ENCODE measurements at places on chromosomes 13 and 19.

DNA sequence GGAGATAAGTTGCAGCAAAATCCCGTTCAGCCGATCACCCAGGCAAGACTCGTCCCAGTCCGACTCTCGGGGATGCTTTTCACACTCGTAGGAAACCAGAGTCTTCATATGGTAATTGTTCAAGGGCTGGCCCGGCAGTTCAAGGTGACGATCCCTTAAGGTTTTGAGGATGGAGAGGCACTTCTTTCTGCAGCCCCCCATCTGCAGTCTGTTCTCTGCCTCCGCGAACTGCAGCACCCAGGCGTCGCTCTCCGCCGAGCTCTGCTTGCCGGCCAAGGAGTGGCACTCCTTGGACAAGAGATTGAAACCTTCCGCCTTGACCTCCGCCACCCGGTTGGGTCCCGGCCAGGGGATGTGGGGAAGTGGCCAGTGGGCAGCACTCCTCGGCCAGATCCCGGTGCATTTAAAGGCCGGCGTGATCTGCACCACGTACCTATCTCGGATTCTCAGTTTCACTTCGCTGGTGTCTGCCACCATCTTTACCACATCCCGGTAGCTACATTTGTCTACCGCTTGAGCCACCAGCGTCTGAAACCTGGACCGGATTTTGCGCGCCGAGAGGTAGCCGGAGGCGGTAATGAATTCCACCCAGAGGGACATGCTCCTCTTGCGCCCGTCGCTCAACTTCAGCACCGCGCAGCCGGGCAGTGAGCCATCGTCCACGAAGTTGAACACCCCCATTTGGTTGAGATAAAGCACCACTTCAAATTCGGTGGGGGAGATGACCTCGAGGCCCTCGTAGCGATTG, 1.1 kb downstream of the MAB21L1 start:
- DNase-seq = no peak

DNA sequence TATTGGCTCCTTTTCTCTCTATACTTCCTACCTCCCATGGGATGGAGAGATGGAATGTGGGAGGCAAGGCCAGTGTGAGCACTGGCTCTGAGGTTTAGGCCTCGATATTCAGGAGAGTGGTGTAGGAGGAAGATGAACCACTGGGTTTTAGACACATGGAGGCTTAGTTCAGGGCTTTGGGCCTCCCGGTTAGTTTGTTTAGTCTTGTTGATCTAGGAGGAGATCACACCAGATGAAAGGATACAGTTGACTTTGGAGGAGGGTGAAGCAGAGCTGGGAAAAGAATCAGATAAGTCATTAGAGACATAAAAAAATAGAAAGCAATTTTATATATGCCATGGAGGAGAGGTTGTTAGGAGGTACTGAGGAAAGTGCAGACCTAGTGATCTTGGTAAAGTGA, 30.9 kb downstream of the RNASEH2B start:
- no peak for DNase-seq

DNA sequence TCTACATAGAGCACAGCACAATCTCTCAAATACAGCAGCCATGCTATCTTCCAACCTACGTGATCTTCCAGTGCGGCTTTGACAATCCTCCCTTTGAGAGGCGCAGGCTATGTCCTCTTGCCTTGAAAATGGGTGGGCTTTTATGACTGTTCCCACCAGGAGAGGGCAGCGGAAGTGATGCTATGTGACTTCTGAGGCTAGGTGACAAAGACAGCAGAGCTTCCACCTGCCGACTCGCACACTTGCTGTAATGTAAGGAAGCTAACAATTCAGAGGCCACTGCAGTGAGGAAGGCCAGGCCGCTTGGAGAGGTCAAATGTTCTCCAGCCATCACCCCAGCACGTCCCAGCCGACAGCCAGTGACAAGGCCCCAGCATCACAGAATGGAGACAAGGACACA, 65.8 kb downstream of the MRPL57 start:
- no peak for DNase-seq

DNA sequence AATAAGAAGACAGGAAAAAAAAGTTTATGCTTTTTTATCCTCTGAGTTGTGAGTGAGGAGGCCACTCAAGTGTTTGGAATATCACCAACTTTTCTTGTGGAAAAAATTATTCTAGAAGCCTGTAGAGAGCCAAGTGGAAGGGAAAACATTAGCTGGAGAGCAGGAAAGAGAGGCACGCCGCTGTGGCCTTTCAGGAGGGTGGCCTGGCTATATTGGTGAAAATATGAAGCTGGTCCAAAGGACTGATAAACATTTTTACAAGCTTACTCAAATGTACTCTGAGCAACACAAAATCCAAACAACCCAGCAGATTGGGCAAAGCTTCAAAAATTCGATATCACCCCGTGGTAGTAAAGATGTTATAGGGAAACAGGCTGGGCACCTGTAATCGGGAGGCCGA, 2.3 kb upstream of the EIF3G start:
- no peak for DNase-seq

- no peak for DNase-seq
These were observed 445.6 kb downstream of the KCTD12 start for GRCh38 chr13:76440568-76440967.
